Mesothelial cell of epicardium (in vitro differentiated cells): ENCODE measurements at places on chromosomes 5 and 9. TPM values are rescaled to one million over a fixed set of nuclear protein-coding genes. Genes with fewer than 3 reads are reported as not detected.

F2RL1 gene
- 5.7 to 6.6 TPM (median 6.6 TPM) in 3 replicates for total RNA-seq

EIF4E1B gene
- not detected in 3 replicates for total RNA-seq

SHC3 gene
- 2.1 to 2.9 TPM (median 2.1 TPM) in 3 replicates for total RNA-seq

CTSV gene
- 8.3 to 8.9 TPM (median 8.6 TPM) in 3 replicates for total RNA-seq

PCDHB11 gene
- total RNA-seq: 6.1 to 6.6 TPM (median 6.4 TPM) in 3 replicates

CYLC2 gene
- total RNA-seq: not detected in 3 replicates

WDR38 gene
- total RNA-seq: not detected in 3 replicates

HAVCR1 gene
- 0.20 to 0.66 TPM (median 0.25 TPM) in 3 replicates for total RNA-seq

SPINK13 gene
- not detected in 3 replicates for total RNA-seq

LRRC14B gene
- 0.22 to 0.27 TPM in 2 of 3 replicates, not detected in the other for total RNA-seq

PCDHAC2 gene
- 12.1 to 12.7 TPM (median 12.4 TPM) in 3 replicates for total RNA-seq

FOXD4L6 gene
- 0.53 TPM in 1 of 3 replicates, not detected in the others for total RNA-seq

MOB3B gene
- total RNA-seq: 13.6 to 14.8 TPM (median 14.6 TPM) in 3 replicates

HMGCR gene
- total RNA-seq: 99.6 to 107 TPM (median 106 TPM) in 3 replicates

GFRA3 gene
- total RNA-seq: 0.27 to 0.73 TPM (median 0.43 TPM) in 3 replicates

KLF4 gene
- total RNA-seq: 14.7 to 18.0 TPM (median 17.0 TPM) in 3 replicates

IL3 gene
- total RNA-seq: not detected in 3 replicates

PCDHB12 gene
- 5.8 to 6.4 TPM (median 6.1 TPM) in 3 replicates for total RNA-seq

MEF2C gene
- total RNA-seq: 8.4 to 9.6 TPM (median 9.1 TPM) in 3 replicates

IL9 gene
- not detected in 3 replicates for total RNA-seq

BSPRY gene
- 3.4 to 4.3 TPM (median 4.3 TPM) in 3 replicates for total RNA-seq

GIN1 gene
- 4.9 to 7.1 TPM (median 5.2 TPM) in 3 replicates for total RNA-seq

SHOC1 gene
- not detected in 3 replicates for total RNA-seq

ATG12 gene
- 40.2 to 46.7 TPM (median 43.0 TPM) in 3 replicates for total RNA-seq

SNX18 gene
- 17.2 to 18.6 TPM (median 18.1 TPM) in 3 replicates for total RNA-seq

LCN6 gene
- total RNA-seq: not detected in 3 replicates

FREM1 gene
- total RNA-seq: 60.5 to 71.4 TPM (median 62.9 TPM) in 3 replicates

ADAMTS13 gene
- 20.7 to 21.6 TPM (median 21.3 TPM) in 3 replicates for total RNA-seq

BAAT gene
- total RNA-seq: 0.07 TPM in 2 of 3 replicates, not detected in the other
